H54 (cell line): ENCODE measurements at places on chromosomes 7 and 10.

DNA sequence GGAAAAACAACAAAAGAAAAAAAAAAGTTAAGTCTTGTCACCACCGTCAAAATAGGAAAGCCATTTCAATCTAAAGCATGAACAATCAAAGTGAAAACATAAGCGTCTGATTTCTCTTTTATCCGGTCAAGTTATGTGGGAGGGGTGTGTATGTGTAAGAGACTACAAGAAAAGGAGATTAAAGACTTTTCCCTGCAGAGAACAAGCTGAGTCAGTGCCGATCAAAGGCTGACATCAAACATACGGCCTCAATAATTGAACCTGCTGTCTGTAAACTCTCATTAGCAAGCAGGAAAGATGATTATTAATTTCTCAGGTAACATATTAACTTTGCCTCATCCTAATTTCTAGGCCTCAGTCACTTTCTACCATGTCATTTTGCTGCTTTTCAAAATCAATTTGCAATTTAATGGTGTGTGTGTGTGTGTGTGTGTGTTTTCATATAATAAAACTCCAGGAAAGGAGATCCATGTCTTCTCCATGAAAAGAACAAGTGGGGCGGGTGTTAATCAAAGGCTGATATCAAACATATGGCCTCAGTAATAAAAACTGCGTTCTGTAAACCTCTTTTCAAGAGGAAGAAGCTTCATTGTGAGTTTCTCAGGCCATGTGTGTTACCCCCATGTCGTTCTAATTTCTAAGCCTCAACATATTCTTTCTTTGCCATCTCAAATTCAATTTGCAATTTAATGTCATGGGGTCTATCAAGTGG is 649.1 kb upstream of the SORCS1 start:
- no peak for DNase-seq

GRCh38 chr7:133265821-133266220 is 12.9 kb downstream of the EXOC4 start:
- DNase-seq, result no peak

DNA sequence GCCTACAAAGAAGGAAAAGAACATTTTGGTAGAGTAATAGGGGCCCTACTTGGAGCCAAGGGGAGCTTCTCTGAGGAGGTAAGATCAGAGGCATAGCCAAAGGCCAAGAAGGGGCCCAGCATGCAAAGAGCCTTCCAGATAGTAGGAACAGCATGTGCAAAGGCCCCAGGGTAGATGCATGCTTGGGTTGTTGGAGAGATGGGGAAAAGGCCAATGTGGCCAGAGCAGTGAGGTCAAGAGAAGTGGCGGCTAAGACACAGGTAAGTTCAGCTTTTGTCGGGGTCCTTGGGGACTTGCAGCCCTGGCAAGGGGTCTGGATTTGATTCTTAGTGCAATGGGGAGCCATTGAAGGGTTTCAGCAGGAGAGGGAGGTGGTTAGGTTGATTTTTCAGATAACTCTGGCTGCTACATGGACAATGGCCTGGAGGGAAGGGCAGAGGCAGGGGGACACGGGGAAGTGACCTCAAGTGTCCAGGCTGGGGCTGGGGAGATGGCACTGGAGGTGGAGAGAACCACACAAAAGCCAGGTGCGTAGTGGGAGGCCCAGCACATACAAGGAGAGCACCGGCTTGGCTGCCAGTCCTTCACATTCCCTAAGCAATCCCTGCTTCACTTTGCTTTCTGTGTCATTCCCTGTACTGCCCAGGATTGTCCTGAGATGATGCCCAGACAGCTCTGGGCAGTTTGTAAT is 16.5 kb downstream of the GRID1 start:
- DNase-seq, result no peak

GRCh38 chr7:115230882-115231571 is 309.1 kb downstream of the MDFIC start:
- peak; percentile 19 for DNase-seq

DNA sequence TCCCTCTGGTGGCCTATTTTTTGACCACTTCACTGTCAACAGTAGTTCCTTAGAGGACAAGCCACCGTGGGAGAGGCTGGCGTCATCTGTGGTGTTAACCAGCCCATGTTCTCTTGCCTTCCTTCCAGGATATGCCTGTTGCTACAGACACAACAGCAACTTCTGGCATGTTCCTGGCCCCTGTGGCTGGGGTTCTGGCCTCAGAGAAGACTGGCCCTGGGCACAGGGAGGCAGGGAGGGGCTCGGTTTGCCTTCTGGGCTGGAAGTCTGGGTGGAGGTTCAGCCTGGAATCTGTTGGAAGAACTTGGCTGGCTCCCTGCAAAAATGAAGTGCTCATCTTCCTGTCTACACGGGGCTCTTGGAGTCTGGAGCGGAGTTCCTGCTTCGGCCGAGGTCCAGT is 25.7 kb downstream of the GOLGA7B start:
- DNase-seq, result no peak

DNA sequence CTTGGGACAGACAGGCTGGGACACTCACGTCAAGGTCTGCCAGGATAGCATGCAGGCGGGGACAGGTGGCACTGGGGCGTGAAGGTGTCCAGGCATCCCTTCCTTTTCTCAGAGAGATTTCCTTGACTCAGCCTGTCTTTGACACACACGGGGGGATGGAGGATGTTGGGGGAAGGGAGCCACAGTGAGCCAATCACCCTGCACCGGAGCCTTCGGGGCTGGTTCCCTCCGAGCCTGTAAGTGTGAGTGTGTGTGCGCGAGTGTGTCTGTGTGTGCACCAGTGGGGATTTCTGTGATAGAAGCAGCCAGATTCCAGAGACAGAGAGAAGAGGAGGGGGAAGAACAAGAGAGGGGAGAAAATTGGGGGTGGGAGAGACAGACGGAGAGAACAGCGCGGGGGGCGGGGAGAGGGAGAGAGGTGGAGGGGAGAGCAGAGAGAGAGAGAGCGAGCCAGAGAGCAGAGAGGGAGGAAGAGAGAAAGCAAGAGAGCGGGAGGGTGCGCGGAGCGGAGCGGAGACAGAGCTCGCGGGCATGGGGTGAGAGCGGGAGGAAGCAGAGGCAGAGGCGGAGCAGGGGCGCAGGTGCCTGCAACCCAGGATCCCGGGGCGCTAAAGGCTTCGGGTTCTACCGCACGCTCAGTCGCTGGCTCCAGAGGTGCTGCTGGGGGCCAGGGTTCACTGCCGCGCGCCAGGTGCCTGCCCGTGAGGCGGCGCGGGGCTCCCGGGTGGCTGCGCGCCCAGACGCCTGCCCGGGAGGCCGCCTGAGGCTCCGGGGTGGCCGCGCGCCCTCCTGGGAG is 466 bp upstream of the GPR26 start:
- DNase-seq, result no peak

- DNase-seq, result peak; percentile 76
Measured at GRCh38 chr7:37920305-37920848, at the start of gene EPDR1. Gene EPDR1 (plus strand): TSS chr7:37920640. CDS start chr7:37920940, 300 bp downstream.

- DNase-seq, result no peak
Measured at GRCh38 chr10:77283326-77283725, 354.3 kb downstream of the KCNMA1 start.

- no peak for DNase-seq
Measured at GRCh38 chr7:46819819-46820218, 762.1 kb downstream of the TNS3 start.

- DNase-seq, result no peak
Measured at GRCh38 chr7:55303220-55303619, 61.9 kb upstream of the LANCL2 start.

DNA sequence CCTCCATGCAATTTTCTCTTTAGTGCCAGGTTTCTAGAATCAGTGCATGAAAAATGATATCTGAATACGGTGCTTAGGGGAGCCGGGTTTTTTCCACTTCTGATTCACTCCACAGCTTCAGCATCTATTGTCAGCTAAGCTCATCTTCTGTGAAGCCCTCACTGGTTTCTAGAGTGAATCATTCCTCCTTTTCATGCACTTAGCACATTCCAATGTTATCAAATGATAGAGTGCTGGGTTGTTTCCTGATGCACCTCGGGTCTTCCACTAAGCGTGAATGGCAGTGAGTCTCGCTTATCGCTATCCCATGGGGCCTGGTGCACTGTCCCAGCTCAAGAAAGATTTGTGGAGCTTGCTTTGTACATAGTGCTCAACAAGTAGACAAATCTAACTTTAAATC is 170.9 kb upstream of the RHEB start:
- peak; percentile 40 for DNase-seq

DNA sequence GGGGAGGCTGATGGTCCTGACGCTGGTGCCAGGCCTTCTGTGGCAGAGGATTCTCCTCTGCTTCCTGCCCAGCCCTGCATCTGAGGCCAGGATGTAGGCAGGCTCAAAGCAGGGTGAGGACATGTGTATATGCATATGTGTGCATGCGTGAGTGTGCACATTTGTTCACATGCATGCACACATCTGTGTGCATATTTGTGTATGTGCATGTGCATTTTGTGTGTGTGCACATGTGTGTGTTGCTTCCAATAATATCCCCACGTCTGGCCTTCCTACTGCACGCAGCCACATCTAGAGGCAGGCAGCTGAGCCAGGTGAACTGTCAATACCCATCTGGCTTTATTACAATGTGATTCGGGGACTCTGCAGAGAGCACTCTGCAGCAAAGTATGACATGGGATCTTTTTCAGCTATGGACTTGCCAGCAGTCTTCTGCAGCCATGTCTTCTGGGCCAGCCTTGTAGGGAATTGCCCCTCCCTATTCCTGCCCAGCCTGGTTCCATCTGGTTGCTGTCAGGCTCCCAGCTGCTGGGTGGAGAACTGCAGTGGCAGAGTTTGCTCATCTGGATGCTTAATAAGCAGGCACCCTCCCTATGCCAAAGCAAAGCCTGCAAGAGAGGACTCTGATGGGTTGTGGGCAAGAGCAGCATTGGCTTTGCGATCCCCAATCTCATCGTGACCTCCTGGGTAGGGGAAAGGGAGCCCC is 140.7 kb downstream of the PFKFB3 start:
- DNase-seq, result no peak

- DNase-seq, result no peak
Measured at GRCh38 chr7:136923111-136923667, 54.7 kb downstream of the CHRM2 start.

DNA sequence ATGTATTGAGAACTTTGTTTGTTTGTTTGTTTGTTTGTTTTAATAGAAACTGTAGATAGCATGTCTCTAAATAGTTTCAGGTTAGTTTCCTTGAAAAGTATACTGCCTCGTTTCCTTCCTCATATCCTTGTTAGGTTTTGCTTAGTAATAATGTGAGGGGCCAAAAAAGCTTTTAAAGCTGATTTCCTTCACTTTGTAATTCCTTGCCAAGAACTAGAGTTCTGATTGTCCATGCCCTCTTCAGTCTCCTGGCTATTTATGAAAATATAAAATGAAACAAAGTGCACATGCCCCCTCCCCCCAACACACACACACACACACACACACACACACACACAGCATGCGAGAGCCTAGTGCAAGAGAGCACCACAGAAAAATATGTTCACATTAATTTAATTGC is 115.8 kb downstream of the FZD1 start:
- DNase-seq, result no peak

DNA sequence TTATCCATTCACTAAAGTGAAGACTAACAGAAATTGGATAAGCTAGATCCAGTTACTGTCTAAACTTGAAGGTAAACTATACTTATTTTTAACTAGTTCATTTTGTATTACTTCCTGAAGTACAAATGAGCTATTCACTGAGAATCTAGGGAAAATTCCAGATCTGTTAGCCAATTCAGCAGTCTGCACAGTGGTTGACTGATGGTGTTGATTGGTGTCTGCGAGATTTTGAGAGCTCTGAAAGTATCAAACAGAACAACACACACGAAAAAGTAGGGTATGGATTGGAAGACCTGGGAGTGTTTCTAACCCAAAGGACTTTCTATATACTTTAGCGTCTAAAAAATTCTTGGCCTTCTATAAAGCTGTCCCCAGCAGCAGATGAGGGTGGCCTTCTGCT is 33.6 kb upstream of the AGR2 start:
- no peak for DNase-seq

DNA sequence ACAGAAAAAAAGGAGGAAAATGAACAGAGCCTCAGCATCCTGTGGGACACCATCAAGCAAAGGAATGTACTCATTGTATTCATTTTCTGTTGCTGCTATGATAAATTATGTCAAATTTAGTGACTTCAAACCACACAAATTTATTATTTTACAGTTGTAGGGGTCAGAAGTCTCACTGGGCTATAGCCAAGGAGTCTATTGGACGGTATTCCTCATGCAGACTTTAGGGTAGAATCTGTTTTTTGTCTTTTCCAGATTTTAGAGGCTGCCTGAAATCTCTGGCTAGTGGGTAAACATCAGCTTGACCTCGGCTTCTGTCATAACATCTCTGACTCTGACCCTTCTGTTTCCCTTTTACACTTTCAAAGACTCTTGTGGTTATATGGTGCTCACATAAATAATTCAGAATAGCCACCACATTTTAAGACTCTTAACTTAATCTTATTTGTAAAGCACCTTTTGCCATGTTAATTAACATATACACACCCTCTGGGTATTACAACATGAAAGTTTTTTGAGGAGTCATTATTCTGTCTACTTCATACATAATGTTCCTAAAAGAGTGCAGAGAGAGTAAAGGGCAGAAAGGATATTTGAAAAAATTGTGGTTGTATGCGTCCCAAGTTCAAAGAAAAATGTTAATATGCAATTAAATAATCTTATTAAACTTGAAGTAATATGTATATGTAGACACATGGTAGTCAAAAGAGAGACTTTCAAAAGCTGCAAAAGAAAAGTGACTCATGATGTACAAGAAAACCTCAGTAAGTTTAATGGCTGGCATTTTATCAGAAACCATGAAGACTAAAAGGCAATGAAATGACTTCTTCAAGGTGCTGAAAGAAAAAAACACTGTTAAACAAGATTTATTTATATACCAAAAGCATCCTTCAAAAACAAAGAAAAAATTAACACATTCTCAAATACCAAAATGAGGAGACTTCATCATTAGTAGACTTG is 70.8 kb upstream of the MEOX2 start:
- no peak for DNase-seq

- no peak for DNase-seq
Measured at GRCh38 chr10:113219446-113219845, 269.4 kb downstream of the TCF7L2 start.
